ENCODE measurements at places on chromosomes 3 and 15.
A peak's percentile ranks its signal among the peaks of the same experiment; 100 is the strongest.

DNA sequence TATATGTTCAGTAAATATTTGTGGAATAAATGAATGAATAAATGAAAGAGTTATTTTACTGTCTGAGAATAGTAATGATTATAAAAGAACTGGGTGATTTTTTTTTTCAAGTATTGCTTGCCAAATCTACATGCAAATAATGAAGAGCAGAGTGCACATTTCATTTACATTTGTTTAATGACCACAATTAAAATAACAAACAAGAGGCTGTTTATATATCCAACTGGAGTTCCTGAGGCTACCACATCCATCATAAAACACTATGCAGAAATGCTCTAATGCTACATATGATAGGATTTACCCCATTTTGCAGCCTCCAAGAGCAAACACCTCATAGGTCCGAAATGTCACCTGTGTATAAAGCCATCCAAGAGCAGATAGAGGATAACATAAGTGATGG is 124.5 kb downstream of the ECT2 start:
- H3K27ac ChIP-seq, result no peak overlapping the region
- H3K4me1 ChIP-seq, result no peaks in the 10 kb centered on the region
- no peaks in the 10 kb centered on the region for H3K27me3 ChIP-seq
- no peaks in the 10 kb centered on the region for H3K36me3 ChIP-seq
- no peak for DNase-seq

GRCh38 chr15:28086175-28086703 is 12.9 kb downstream of the OCA2 start:
- peaks cover under 1% of the 10 kb centered on the region for H3K27me3 ChIP-seq
- no peaks in the 10 kb centered on the region for H3K4me1 ChIP-seq
- H3K36me3 ChIP-seq, result no peaks in the 10 kb centered on the region
- DNase-seq, result peak; percentile 47
- H3K4me3 ChIP-seq, result no peak overlapping the region

- no peak overlapping the region for H3K27ac ChIP-seq
- no peak overlapping the region for H3K4me3 ChIP-seq
- H3K27me3 ChIP-seq, result no peaks in the 10 kb centered on the region
- no peaks in the 10 kb centered on the region for H3K4me1 ChIP-seq
- no peak for DNase-seq
Measured at GRCh38 chr15:39504808-39505207, 76.1 kb upstream of the THBS1 start.

- H3K36me3 ChIP-seq, result peaks cover 14% of the 10 kb centered on the region
- no peaks in the 10 kb centered on the region for H3K27me3 ChIP-seq
- H3K4me1 ChIP-seq, result no peaks in the 10 kb centered on the region
- H3K27ac ChIP-seq, result no peak overlapping the region
Measured at GRCh38 chr15:63292771-63293170, 15.4 kb downstream of the APH1B start.

DNA sequence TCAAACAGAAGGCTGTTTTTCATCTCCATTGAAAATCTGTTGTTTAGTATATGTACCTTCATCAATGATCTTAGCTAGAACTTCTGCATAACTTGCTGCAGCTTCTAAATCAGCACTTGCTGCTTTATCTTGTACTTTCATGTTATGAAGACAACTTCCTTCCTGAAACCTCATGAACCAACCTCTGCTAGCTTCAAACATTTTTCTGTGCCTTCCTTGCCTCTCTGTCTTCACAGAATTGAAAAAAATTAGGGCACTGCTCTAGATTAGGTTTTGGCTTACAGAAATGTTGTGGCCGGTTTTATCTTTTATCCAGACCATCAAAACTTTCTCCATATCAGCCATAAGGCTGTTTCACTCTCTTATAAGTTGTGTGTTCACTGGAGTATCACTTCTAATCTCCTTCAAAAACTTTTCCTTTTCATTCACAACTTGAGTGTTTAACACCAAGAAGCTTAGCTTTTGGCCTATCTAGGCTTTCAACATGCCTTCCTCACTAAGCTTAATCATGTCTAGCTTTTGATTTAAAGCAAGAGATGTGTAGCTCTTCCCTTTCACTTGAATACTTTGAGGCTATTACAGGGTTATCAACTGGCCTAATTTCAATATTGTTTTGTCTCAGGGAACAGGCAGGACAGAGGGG is 78.6 kb downstream of the IGSF11 start:
- no peaks in the 10 kb centered on the region for H3K36me3 ChIP-seq
- no peak overlapping the region for H3K4me3 ChIP-seq
- H3K27ac ChIP-seq, result peak overlapping the region; percentile 59

- no peak overlapping the region for H3K27ac ChIP-seq
- no peak overlapping the region for H3K4me3 ChIP-seq
- H3K36me3 ChIP-seq, result no peaks in the 10 kb centered on the region
- no peak for DNase-seq
- peaks cover 4% of the 10 kb centered on the region for H3K27me3 ChIP-seq
- no peaks in the 10 kb centered on the region for H3K4me1 ChIP-seq
Measured at GRCh38 chr15:61084944-61085367, 144.1 kb downstream of the RORA start.

DNA sequence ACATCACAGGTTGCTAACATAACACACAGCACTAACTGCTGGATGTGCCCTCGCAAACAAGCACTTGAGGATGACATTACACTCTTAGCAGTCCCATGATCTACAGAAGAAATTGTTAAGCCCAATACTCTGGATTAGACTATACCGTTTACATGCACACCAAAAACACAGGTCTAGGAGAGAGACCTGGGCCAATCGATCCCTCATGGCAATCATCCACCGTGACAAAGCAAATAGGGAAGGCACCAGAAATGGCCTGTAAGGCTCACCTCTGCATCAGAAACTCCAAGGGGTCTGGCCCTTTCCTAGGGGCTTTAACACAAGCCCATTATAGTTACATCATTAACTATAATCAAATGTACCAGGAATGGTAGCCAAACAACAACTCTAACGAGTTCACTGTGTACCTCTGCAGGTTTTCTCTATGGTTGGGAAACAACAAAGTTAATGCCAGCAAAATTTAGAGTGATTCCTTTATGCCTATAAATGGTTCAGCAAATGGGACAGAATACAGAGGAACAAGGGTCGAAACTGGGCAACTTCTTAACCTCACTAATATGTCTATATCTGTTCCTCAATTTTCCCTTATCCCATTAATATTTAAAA is 18.5 kb downstream of the TRANK1 start:
- no peak overlapping the region for H3K4me3 ChIP-seq
- no peak overlapping the region for H3K27ac ChIP-seq
- peaks cover 7% of the 10 kb centered on the region for H3K4me1 ChIP-seq
- DNase-seq, result no peak
- no peaks in the 10 kb centered on the region for H3K27me3 ChIP-seq

- no peak for DNase-seq
- no peak overlapping the region for H3K27ac ChIP-seq
- no peak overlapping the region for H3K4me3 ChIP-seq
- no peaks in the 10 kb centered on the region for H3K4me1 ChIP-seq
Measured at GRCh38 chr15:33392453-33392852, 81.7 kb downstream of the RYR3 start.

- no peak overlapping the region for H3K27ac ChIP-seq
- no peak for DNase-seq
- no peaks in the 10 kb centered on the region for H3K36me3 ChIP-seq
- H3K4me3 ChIP-seq, result no peak overlapping the region
- H3K4me1 ChIP-seq, result no peaks in the 10 kb centered on the region
- no peaks in the 10 kb centered on the region for H3K27me3 ChIP-seq
Measured at GRCh38 chr15:54307252-54307902, 329.1 kb downstream of the UNC13C start.

DNA sequence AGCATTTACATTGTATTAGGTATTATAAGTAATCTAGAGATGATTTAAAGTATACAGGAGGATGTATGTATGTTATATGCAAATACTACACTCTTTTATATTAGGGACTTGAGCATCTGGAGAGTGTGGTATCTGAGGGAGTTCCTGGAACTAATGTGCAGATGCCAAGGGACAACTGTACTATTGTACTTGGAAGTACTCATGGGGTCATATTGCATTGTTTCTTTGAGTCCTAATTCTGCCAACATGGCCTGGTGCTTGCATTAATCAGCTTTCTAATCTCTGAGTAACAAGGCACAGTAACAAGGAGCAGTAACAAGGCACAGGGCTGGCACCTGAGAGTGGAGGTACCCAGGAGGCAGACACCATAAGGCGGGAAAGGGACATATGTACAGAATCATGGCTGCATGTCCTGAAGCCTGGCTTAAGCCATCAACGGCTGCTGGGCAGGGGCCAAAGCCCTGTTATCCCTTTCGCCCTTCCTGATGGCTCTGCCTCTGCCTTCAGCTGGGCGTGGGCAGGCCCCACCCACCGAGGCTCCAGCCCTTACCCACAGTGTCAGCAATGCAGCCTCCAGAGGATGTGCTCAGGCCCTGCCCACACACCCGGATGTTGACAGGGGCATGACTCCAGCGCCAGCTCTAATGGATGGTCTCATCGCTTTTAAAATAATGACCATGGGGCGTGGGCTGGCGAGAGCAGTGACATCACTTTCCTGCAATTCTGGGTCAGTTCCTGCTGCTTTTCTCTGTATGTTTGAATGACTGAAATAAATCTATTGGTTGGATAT is 22.9 kb downstream of the CEMIP start:
- no peak overlapping the region for H3K4me3 ChIP-seq
- H3K27me3 ChIP-seq, result no peaks in the 10 kb centered on the region
- H3K4me1 ChIP-seq, result peaks cover 14% of the 10 kb centered on the region
- no peak for DNase-seq

DNA sequence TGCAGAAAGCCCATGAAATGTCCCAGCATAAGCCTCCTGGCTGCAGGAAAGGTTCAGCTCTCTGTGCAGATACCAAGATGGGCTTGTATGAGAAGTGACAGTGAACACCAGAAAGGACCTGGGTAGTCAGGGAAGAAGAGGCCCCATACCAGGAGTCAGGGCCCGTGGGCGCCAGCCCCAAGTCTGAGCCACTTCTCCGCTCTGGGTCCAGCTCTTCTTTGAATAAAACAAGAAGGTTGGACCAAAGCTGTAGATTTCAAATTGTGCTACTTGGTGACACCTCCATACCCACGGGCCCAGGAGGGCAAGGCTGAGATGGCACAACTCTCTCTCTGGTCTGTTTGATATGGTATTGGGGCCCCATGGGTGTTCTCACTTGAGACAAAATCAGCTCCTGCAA is 261.5 kb downstream of the UACA start:
- peaks cover 6% of the 10 kb centered on the region for H3K27me3 ChIP-seq
- H3K27ac ChIP-seq, result no peak overlapping the region
- H3K4me3 ChIP-seq, result no peak overlapping the region
- peaks cover 58% of the 10 kb centered on the region for H3K4me1 ChIP-seq
- DNase-seq, result no peak
- H3K36me3 ChIP-seq, result no peaks in the 10 kb centered on the region

- H3K4me1 ChIP-seq, result peaks cover 8% of the 10 kb centered on the region
- no peak overlapping the region for H3K4me3 ChIP-seq
- no peaks in the 10 kb centered on the region for H3K36me3 ChIP-seq
- H3K27me3 ChIP-seq, result peaks cover 34% of the 10 kb centered on the region
- no peak for DNase-seq
Measured at GRCh38 chr3:128424508-128425069, 42.1 kb downstream of the DNAJB8 start.

DNA sequence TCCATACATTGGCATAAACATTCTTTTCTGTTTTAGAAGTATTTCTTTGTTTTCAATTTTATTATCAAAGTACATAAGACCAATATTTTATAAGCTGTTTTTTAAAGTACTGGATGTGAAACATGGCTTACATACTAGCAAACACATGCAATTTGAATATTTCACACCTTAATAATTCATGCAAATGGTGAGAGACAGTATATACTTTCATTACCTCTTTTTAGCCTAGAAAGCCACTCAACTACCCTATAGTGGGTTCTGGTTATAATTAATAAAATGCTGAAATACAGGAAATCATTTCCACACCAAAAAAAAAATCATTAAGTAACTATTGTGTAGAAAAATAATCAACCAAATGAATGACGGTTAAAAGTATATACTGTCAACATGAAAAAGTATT is 38.5 kb upstream of the MELTF start:
- H3K36me3 ChIP-seq, result no peaks in the 10 kb centered on the region
- H3K27ac ChIP-seq, result no peak overlapping the region
- no peaks in the 10 kb centered on the region for H3K4me1 ChIP-seq
- no peaks in the 10 kb centered on the region for H3K27me3 ChIP-seq

DNA sequence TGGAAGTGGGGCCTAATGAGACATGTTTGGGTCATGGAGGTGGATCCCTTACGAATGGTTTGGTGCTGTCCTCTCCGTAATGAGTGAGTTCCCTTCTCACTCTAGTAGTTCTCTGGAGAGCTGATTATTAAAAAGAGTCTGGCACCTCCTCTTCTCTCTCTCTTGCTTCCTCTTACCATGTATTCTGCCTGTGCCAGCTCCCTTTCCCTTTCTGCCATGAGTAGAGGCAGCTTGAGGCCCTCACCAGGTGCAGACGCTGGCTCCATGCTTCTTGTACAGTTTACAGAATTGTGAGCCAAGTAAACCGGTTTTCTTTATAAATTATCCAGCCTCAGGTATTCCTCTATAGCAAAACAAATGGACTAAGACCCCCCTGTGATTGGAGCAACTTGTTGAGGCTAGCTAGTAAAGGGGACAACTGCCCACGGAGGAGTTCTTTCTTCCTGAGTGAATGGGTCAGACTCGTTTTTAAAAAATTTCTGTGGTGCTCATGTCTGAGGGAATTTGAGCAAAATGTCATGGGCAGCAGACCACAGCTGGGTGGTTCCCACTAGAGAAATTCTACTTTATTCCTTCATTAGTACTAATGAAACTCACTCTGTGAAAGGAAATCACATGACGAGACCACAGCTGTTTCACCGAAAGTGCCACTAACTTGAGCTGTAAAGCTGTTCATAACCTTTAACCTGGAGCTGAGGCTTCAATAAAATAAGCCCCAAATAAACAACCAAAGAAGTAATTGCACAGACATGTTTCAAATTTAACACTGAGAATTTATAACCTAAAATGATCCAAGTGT is 210.0 kb downstream of the NFKBIZ start:
- DNase-seq, result no peak
- H3K36me3 ChIP-seq, result no peaks in the 10 kb centered on the region
- no peaks in the 10 kb centered on the region for H3K27me3 ChIP-seq
- peak overlapping the region; percentile 5 for H3K27ac ChIP-seq
- H3K4me1 ChIP-seq, result peaks cover 18% of the 10 kb centered on the region

GRCh38 chr3:112654979-112655378 is 14.0 kb upstream of the CCDC80 start:
- DNase-seq, result no peak
- H3K4me3 ChIP-seq, result no peak overlapping the region
- H3K27ac ChIP-seq, result no peak overlapping the region
- H3K27me3 ChIP-seq, result no peaks in the 10 kb centered on the region
- no peaks in the 10 kb centered on the region for H3K4me1 ChIP-seq

GRCh38 chr3:133368371-133369067 is 31.3 kb upstream of the BFSP2 start:
- H3K36me3 ChIP-seq, result no peaks in the 10 kb centered on the region
- no peaks in the 10 kb centered on the region for H3K27me3 ChIP-seq
- no peak overlapping the region for H3K4me3 ChIP-seq
- no peak for DNase-seq
- no peak overlapping the region for H3K27ac ChIP-seq

GRCh38 chr3:70392227-70392626 is 79.8 kb upstream of the MDFIC2 start:
- no peak overlapping the region for H3K27ac ChIP-seq
- no peaks in the 10 kb centered on the region for H3K36me3 ChIP-seq
- DNase-seq, result no peak
- no peaks in the 10 kb centered on the region for H3K27me3 ChIP-seq
- H3K4me1 ChIP-seq, result no peaks in the 10 kb centered on the region

GRCh38 chr3:37680401-37680800 is 181.3 kb upstream of the CTDSPL start:
- H3K4me3 ChIP-seq, result no peak overlapping the region
- H3K36me3 ChIP-seq, result no peaks in the 10 kb centered on the region
- H3K4me1 ChIP-seq, result no peaks in the 10 kb centered on the region
- H3K27me3 ChIP-seq, result no peaks in the 10 kb centered on the region
- no peak overlapping the region for H3K27ac ChIP-seq

GRCh38 chr15:72207558-72208085 is 10.0 kb upstream of the GRAMD2A start:
- H3K36me3 ChIP-seq, result peaks cover 44% of the 10 kb centered on the region
- H3K4me1 ChIP-seq, result no peaks in the 10 kb centered on the region
- H3K27ac ChIP-seq, result no peak overlapping the region
- no peak overlapping the region for H3K4me3 ChIP-seq

All from T-cell (primary cell).